ENCODE measurements at places on chromosomes 1 and 21.

DNA sequence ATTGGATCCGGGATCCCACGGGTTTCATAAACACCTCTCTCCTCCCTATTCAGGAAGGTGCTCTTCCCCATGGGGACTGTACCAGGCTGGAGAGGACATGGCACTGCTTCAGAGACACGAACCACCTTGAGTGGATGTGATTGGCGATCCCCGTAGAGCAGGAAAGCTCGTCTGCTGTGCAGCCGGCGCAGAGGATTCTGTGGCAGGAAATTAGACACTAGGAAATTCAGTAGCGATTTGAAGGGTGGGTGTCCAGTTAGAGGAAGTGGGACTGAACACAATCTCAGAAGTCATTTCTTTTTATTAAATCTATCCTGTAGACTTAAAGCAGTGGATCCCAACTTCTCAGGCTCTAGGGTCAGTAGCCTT, 767 bp downstream of the PDIK1L start:
- DNase-seq = no peak

GRCh38 chr1:7450838-7451237, 320.3 kb upstream of the VAMP3 start:
- DNase-seq = no peak

DNA sequence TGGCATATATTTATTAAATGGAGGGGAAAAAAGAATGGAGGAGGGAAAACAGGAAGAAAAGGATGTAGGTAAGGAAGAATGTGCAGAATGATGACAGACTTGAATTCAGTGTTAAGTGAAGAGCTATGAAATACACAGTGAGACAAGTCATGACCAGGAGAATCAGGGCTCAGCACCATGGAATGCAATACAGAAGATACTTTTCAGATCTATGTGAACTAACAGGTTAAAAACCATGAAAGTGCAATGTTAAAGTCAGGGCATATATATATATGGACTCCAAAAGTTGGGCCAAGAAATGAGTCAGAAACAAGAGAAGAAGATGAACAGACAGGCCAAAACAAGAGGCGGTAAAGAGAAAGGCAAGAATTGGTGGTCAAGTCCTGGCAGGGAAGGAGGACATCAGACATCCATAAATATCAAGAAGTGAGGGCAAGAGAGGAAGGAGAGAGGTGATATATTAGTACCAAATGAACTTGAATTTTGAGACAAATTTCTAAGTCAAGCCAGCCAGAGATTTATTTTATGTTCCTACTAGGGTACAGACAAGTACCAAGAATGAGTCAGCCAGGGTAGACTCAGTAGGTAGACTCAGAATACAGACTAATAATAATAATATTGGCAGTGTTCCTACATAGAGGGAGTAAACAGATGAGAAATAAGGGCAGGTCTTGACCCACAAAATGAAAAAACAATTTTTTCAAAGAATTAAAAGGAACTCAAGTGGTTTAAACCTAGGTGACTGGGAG, 39.5 kb upstream of the MCOLN3 start:
- DNase-seq = no peak

- DNase-seq = no peak
These were observed 8.3 kb upstream of the C1orf167 start for GRCh38 chr1:11753555-11754208.

DNA sequence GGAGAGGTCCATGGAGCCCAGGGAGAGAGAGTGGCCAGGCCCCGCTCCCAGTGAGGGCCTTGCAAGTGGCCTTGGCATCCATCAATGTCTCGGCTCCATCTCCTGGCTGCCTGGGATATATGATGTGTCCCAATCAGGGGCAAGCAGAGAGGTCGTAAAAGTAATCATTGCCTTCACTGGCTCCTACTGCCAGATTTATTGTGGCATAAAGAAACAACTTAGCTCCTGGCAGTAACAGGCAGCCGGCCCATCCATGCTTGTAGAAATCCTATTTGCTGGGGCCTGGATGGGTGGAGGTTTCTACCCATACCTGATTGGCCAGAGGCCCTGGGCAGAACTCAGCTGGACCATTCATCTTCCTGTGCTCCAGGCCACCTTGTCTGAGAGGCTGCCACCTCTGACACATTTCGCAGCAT, 272.6 kb downstream of the MATN1 start:
- no peak for DNase-seq

Measured in umbilical cord (tissue), 2 donors.